ENCODE measurements at places on chromosomes 2 and 18. TPM values are rescaled to one million over a fixed set of nuclear protein-coding genes. Genes with fewer than 3 reads are reported as not detected.
A peak's percentile ranks its signal among the peaks of the same experiment; 100 is the strongest.

- no peak for DNase-seq
Measured at GRCh38 chr2:105380432-105381100, 18.3 kb downstream of the FHL2 start.

DNA sequence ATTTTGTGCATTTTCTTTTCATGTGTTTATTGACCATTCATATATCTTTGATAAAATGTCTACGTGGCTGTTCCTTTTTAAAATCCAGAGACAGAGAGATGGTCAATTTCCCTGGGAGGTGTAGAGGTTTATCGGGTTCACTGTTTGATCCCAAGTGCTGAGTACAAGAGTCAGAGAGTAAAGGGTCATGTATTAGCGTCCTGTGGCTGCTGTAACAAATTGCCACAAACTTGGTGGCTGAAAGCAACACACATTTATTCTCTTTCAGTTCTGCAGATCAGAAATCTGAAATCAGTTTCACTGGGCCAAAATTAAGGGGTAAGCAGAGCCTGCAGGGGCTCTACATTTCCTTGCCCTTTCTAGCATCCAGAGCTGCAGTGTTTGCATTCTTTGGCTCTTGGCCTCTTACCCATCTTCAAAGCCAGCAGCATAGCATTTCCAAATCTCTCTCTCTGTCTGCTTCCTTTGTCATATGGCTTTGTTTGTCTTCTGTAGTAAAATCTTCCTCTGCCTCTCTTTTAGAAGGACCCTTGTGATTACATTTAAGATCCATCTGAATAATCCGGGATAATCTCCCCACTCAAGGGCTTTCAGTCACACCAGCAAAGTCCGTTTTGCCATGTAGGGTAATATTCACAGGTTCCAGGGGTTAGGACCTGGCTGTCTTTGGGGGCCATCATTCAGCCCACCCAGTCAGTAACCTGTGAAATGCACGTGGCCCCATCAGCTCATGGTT lies 49.9 kb downstream of the TMEM17 start:
- DNase-seq = no peak

- DNase-seq = no peak
Measured at GRCh38 chr18:69330385-69331005, 70.2 kb upstream of the DOK6 start.

Gene SERPINB7
- 18.0 TPM for total RNA-seq

Gene CDH2
- total RNA-seq = 326 TPM

GRCh38 chr2:233353769-233354499 lies at the start of gene DGKD:
Gene DGKD (plus strand): TSS chr2:233354494. CDS start chr2:233354519, 25 bp downstream.
- no peak for DNase-seq

DNA sequence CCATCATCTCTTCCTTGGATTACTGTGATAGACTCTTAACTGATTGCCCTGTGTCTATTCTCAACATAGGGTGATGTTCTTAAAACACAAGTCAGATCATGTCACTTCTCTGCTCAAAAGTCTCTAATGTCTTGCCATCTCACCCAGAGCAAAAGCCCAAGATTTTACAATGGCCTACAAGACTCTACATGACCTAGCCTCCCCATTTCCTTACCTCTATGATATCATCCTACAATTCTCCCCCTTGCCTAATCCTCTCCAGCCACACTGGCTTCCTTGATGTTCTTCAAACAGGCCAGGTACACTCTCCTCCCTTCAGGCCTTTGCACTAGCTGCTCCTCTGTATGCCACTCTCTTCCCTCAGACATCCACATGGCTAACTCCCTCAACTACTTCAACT lies 55.1 kb downstream of the ROCK1 start:
- no peak for DNase-seq

DNA sequence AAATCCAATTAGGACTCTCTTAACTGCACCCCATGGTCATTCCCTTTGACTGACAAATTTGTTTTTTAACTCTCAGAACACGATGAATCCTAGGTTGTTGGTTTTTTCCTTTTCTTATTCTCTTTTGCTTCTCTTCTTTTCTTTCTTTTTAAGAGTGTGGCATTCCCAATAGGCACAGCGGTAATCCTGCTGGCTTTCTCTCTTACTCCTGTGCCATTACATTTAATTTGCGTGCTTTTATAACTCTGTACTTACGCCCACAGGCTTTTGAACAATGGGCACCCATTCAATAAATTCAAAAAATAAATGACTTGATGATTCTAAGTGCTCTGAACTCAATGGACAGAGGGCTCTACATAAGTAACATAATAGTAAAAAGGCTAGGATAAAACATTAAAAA lies 189.0 kb upstream of the SMAD7 start:
- DNase-seq = no peak

- DNase-seq = no peak
Measured at GRCh38 chr2:12548906-12549305, 167.8 kb upstream of the TRIB2 start.

GRCh38 chr2:125092276-125093009 lies 1067.4 kb downstream of the CNTNAP5 start:
- no peak for DNase-seq

Gene FBXO48
- total RNA-seq = 0.54 TPM

DNA sequence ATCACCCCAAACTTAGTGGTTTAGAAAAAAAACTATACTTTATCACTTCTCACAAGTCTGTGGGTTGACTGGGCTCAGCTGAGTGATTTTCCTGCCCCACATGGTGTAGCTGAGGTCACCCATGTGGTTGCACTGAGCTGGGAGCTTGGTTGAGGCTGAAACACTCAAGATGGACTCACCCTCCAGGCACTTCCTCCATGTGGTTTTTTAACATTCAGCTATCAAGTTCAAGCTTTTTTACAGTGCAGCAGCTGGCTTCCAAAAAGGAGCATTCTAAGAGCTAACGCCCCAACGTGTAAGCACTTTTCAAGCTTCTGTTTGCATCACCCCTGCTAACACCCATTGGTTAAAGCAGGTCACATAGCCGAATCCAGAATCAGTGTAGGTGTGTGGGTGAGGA lies 105.9 kb upstream of the CREB1 start:
- peak; percentile 100 for DNase-seq
